ENCODE measurements at places on chromosomes 6 and 20.

- DNase-seq: no peak
Measured at GRCh38 chr20:21515300-21516179, 1.7 kb upstream of the NKX2-2 start.

DNA sequence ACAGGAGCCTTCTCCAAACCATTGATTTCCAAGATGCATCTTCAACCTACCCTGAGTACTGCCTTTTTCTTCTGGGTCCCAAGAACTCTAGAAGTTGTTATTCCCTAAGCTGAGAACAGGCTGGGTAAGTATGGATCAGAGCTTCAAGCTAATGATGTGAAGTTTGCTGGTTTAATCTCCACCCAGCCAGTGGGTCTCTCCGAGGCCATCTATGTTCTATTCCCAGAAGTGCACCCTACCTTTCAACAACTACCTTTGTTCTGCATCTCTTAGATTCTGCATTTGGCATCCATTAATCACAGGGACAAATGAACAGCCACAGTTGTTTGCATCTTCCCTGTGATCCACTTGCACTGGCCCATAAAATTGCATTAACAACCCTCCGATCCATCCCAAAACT lies 246.2 kb downstream of the HIVEP2 start:
- no peak for DNase-seq

GRCh38 chr20:33899106-33899505 lies 88.0 kb downstream of the CHMP4B start:
- no peak for DNase-seq

DNA sequence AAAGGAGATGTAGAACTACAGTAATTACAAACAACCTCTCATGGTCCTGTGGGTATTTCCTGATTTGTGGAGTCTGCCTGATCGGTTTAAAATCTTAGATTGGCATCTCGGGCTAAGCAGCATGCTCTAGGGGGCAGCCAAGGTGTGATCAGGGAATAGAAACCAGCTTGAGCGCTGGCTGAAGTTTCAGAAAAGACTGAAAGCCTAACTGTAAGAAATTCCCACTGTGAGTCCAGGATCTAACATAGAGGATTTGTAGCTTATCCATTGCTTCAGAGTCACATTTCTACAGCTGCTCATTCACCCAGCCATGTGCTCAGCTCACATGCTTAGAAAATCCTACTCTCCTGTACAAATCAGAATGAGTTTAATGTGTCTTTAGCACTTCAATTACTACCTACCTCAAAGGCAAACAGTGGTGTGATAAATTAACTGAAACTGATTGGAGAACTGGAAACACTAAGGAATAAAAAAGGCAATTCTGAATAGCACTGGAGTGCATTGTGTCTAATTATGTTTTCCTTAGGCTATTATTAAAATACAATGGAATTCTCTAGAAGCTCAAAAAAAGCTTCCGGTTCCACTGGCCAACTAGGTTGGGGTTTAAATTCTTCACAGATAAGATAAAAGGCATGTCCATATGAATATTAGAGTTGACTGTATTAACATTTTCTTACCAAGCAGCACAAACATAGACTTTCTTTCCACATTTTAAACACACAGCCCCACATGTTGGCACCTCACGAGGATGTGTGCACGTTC lies 73.8 kb upstream of the MPC1 start:
- no peak for DNase-seq
